Activated T-cell treated with anti-CD3 and anti-CD28 coated beads, Interleukin-2, amount 50 U/mL, for 48 hours (primary cell): ENCODE measurements at places on chromosomes 11 and 22.
A peak's percentile ranks its signal among the peaks of the same experiment; 100 is the strongest.

GRCh38 chr11:68142028-68142412 lies 20.8 kb upstream of the CHKA start:
- DNase-seq, result peak; percentile 77

GRCh38 chr11:15473954-15474837 lies 359.5 kb downstream of the INSC start:
- no peak for DNase-seq

GRCh38 chr11:104819603-104820002 lies 78.7 kb downstream of the CASP12 start:
- DNase-seq, result no peak

GRCh38 chr22:48891688-48892577 lies 935.7 kb downstream of the BRD1 start:
- DNase-seq, result no peak

DNA sequence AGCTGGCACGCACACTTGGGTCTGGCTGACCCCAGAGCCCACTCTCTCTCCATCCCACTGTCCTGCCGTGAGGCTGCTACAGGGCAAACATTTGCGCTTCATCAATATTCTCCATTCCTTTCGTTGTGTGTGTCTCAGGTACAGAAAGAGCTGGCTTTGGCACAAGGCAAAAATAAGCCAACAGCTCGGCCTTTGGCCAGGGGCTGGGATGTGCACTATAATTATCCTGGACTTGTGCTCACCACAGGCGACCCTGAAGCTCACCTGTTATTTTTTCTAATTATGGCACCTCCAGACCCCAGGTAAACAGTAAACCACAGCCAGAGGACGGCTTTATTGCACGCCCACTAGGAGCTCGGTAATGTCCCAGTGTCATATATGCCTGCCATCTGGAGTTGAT lies 10.9 kb downstream of the ZMAT5 start:
- DNase-seq, result no peak

- DNase-seq, result no peak
These were observed 741.1 kb upstream of the LUZP2 start for GRCh38 chr11:23755769-23756168.

- peak; percentile 77 for DNase-seq
These were observed 1.3 kb downstream of the MYH9 start for GRCh38 chr22:36386351-36386899.
